ENCODE measurements at places on chromosomes 1 and 21.

- DNase-seq: no peak
Measured at GRCh38 chr1:11659748-11660147, 4.3 kb upstream of the FBXO6 start.

GRCh38 chr1:90778486-90778885, 61.4 kb upstream of the BARHL2 start:
- DNase-seq: no peak

DNA sequence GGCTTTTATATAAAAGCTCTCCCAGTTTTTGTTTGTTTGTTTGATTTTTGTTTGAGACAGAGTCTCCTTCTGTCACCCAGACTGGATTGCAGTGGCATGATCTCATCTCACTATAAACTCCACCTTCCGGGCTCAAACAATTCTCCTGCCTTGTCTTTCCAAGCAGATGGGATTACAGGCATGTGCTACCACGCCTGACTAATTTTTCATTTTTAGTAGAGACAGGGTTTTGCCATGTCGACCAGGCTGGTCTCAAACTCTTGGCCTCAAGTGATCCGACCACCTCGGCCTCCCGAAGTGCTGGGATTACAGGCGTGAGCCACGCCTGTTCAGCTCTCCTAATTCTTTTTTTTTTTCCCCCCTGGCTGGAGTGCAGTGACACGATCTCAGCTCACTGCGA, 4.4 kb downstream of the PCAT6 start:
- DNase-seq: no peak

DNA sequence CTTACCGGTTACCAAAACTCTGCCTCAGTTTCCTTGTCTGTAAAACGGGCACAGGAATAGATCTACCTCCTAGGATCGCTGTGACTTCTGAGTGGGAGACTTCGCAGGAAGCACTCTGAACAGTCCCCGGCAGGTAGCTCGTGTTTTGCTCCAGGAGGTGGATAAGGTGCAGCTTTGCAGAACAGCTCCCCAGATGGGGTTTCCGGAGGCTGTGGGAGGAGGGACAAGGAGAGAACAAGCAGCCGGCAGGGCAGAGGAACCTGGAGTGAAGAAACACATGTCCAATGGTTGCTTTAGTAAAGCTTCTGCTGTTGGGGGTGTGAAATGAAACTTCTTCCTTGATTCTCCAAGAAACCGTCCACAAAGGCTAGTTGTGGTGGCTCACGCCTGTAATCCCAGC, 95.5 kb upstream of the TARDBP start:
- no peak for DNase-seq

GRCh38 chr21:36199021-36199420, 42.4 kb downstream of the DOP1B start:
- no peak for DNase-seq

DNA sequence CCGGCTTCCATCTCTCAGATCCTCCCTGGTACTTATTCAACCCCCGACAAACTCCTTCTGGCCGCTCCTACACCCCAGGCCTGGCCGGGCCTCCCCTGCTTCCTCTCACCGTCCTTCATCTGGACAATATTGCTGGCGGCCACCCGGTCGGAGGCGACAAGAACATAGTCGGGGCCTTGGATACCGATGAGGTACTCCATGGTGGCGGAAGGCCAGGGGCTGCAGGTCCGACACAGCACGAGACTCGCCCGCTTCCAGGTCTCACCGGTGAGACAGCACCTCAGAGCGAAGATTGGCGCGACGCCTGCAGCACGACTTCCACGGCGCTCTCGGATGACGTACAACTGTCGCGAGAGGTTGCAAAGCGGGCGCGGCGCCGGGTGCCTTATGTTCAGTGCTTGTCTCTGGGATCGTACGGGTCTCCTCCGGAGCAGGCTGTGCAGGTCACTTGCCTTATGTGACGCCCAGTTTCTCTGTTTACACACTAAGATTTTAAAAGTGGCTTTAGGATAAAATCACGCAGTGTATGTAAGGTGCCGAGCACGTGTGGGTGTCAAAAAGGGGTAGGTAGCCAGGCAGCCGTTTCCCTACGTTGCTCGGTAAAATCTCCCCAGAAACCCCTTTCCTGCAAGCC, at the start of gene PSMB2:
TSS of gene PSMB2 (minus strand) at position 294 of the 634 bp plus-strand sequence. CDS start at position 200, 94 bp downstream.
- DNase-seq: peak; percentile 95

GRCh38 chr1:96997717-96998116, 276.1 kb downstream of the PTBP2 start:
- no peak for DNase-seq
